ENCODE measurements at places on chromosomes 7 and 10.
A peak's percentile ranks its signal among the peaks of the same experiment; 100 is the strongest.

DNA sequence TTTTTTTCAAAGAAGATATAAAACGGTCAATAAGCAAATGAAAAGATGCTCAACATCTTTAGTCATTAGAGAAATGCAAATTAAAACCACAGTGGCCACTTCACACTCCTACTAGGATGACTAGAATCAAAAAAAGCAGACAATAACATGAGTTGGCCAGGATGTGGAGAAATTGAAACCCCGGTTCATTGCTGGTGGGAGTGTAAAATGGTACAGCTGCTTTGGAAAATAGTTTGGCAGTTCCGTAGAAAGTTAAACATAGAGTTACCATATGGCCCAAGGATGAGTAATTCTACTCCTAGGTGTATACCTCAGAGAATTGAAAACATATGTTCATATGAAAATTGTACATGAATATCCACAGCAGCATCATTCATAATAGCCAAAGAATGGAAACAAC lies 573.3 kb downstream of the GALNT17 start:
- DNase-seq = no peak

GRCh38 chr7:14207138-14207537 lies 217.7 kb upstream of the ETV1 start:
- DNase-seq = peak; percentile 4

- DNase-seq = peak; percentile 83
Observed at GRCh38 chr10:33559105-33559504, 224.6 kb upstream of the NRP1 start.

- peak; percentile 5 for DNase-seq
Observed at GRCh38 chr7:145106001-145106400, 270.1 kb upstream of the TPK1 start.

DNA sequence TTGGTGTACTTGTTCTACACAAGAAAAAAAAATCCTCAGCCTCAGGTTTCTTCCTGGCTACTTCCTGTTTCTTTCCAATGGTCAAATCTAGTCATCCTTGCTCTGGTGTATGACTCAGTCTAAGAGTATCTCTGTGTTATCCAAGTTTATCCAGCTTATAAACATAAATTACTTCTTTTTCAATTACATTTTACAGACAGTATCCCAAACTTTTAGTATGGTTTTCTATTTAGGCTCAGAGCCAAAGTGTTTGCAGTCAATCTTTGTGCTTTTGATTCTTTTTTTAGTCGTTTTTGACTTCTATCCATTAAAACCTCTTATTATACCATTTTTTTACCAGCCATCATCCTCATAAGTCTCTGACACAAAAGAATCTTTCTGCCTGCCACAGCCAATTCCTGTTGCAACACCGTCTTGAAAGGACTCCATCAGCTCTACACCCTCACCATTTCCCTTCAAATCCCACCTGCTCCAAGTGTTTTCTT lies 294.6 kb downstream of the PTEN start:
- DNase-seq = peak; percentile 83

DNA sequence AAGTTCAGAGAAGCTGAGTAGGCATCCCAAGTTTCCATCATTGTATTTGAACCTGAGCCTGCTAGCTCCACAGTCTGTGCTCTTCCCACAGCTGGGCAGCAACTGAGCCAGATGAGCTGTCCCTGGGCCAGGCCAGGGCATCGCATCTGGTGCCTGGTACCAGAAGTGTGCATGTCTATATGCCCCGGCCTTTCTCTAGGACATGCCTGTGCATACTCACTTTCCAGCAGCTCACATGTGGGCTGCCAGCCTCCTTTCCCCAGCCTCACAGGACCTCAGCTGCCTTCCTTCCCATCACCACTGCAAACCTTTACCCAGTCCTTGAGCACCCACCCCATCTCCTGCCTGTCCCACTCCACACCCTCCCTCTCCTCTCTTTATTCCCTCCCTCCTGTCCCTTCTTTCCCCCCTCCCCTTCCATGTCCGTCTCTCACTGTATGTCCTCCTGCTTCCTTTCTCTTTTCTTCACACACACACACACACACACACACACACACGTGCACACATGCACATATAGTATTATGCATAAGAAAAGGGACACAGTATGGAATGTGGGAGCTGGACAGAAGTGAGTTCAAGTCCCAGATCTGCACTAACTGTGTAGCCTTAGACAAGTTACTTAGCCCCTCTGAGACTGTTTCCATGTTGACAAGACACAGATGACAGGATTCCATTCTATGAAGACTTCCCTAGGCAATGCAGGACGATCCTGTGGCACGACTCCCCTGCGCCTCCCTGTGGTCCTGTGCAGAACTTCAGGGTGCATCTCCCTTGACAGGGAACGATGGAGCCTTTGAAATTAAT lies 10.9 kb downstream of the CDHR1 start:
- peak; percentile 47 for DNase-seq

DNA sequence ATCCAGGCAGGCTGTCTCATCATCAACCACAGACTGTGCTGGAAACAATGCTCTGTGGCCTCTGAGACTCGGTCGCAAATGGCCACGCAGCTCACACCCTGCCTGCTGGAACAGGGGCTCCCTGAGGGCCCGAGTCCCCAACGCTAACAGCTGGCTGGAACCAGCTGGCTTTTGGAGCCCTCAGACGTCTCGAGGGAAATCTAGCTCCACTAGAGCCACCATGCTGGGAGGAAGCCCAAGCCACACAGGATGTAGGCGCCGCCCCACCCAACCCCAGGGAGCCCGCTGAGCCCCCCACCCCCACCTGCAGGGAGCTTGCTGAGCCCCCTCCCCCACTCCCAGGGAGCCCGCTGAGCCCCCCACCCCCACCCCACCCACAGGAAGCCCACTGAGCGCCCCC lies 21.4 kb upstream of the PDGFA start:
- no peak for DNase-seq

GRCh38 chr10:119377958-119378736 lies 164.4 kb downstream of the RGS10 start:
- DNase-seq = no peak

- no peak for DNase-seq
Observed at GRCh38 chr7:145092766-145093165, 256.9 kb upstream of the TPK1 start.

DNA sequence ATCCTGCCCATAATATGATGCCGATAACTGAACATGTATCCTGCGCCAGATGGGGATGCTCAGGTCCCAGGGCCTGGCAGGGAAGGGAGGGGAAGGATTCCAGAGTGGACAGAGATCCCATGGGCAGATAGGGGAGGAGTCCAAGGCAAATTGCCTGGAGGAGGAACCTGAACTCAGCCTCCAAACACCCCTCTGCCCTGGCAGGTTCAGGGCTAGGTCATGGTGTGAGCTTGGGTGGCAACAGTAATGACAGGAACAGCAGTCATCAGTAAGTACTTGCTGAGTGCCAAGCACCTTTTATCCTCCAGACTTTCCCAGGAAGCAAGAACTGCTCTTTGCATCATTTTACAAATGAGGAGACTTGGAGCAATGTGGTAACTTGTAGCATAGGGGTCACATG lies 3.8 kb upstream of the PALD1 start:
- no peak for DNase-seq

GRCh38 chr7:94426980-94427875 lies 32.5 kb downstream of the COL1A2 start:
- DNase-seq = peak; percentile 18

DNA sequence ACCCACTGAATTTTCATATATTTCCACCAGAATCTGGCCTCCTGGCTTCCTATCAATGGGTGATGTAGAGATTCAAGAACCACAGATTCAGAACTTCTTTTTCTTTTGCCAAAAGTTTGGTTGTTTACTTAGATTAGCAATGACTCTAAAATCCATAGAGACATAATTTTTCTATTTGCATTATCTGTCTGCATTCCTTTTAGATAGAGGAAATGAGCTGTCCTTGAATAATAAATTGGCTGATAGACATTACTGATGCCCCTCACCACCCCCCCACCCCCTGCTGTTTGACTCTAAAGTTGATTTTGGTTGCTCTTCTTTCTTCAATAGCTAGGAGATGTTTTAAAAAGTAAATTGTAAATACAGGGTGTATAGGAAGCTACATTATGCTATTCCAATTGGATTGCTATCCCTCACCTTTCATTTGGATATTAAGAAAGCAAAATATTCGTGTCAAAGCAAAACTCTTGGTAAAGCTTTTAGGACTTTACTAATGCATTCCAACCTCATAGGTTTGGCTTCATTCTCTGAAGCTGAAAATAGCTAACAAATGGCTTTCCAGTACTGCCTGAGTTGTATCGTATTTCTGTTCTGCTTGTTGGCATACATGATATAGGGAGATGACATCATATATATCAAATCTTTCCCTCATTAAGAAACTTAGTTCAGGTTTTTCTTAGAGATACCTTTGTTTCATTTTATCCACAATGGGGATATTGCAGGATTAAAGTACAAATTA lies 606.0 kb downstream of the ARL4A start:
- DNase-seq = no peak

DNA sequence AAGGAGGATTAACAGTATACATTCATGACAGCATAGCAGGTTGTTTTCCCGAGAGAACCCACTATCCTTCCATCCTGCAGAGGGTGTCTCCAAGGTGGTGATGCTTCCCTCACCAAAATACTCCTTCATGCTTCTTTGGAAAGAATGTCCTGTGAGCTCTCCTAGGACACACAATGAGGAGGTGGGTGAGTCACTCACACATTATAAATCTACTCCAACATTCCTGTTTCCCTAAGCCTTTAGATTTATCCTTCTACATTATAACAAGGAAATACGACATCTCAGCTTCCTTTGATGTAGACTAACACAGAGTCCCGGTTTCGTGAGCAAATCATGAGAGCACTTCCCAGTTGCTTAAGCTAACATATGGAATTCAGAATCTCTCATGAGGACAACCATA lies 689.7 kb upstream of the CELF2 start:
- DNase-seq = no peak

GRCh38 chr7:100546926-100547800 lies 8.2 kb downstream of the AGFG2 start:
- DNase-seq = no peak

GRCh38 chr7:42692621-42693020 lies 219.2 kb downstream of the C7orf25 start:
- DNase-seq = peak; percentile 61

- no peak for DNase-seq
Observed at GRCh38 chr7:1033546-1034145, 10.7 kb upstream of the GPR146 start.

DNA sequence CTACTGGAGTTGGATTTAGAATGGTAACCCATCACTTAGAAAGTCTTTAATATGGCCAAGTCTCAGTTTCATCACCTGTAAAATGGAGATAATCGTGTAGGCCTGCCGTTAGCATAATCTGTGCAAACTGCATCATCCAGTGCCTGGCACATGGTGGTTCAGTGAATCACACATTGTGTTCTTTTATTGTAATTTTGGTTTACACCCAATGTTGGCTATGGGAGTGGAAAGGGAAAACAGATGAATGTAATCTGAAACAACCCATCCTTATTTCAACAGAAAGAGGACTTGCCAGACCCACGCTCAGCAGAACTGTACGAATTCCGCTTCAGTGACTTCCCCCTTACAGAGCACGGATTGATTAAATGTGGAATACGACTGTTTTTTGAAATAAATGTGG lies 27.5 kb downstream of the PDE6C start:
- DNase-seq = no peak

GRCh38 chr10:75932921-75933320 lies 501.5 kb downstream of the LRMDA start:
- DNase-seq = no peak

- DNase-seq = no peak
Observed at GRCh38 chr7:67723591-67723990, 727.0 kb downstream of the TYW1 start.

DNA sequence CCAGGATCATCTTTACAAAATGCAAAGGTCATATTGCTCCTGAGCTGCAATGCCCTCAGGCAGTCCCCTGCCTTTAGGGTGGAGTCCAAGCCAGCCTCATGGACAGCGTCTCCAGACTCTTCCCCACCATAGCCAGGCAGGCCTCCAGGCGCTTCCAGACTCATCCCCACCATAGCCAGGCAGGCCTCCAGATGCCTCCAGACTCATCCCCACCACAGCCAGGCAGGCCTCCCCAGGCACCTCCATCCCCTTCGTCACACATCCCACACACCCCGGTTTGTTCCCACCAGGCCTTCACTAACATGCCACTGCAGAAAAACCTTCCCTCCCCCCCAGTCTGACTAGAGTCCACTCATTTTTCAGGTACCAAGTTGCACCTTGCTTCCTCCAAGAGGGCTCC lies 70.1 kb downstream of the PTPRN2 start:
- no peak for DNase-seq

- DNase-seq = no peak
Observed at GRCh38 chr10:49605216-49605938, 4.7 kb upstream of the SLC18A3 start.

DNA sequence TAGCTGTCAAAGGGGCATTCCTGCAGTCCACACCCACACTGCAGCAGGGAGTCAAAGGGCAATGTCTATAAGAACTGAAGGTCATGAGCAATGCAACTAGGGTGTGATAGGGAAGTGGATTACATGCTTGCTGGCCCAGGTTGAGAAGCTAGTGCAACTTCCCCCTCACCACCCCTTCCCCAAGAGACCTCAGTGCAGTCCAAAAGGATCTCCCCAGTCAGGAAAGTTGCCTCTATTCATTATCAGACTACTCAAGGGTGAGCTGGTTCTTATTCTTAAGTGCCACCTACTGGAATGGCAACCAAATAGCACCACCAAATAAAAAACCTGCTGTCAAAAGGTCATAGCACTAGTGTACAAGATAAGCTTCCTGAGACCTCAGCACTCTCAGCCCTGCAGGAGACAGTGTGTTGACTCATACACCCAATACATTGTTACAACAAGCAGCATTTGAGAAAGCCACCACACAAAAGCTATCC lies 28.2 kb downstream of the MTERF1 start:
- peak; percentile 43 for DNase-seq

GRCh38 chr10:127614484-127615017 lies 65.4 kb downstream of the NPS start:
- no peak for DNase-seq

- DNase-seq = no peak
Observed at GRCh38 chr7:11182736-11183135, 209.1 kb downstream of the PHF14 start.

DNA sequence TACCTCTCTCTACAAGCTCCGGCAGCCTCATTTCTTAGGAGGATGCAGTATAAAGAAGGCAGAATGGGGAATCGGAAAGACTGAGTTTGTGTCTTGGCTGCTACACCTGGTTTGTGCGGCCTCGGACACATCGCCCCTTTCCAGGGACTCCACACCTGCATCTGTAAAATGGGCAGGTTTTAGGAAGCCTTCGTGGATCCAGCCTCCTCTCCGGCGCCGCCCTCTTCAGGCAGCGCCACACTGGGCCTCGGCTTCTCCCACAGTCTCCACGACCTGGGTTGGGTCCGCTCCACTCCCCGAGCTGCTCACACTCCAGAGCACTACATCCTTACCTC lies 341 bp downstream of the GOT1 start:
- no peak for DNase-seq
